H1 (cell line): ENCODE measurements at places on chromosomes 11 and 22.

GRCh38 chr11:13328286-13328685 is 50.7 kb downstream of the BMAL1 start:
- DNase-seq: no peak

GRCh38 chr22:44627521-44628139 is 74.4 kb upstream of the PRR5 start:
- DNase-seq: no peak

DNA sequence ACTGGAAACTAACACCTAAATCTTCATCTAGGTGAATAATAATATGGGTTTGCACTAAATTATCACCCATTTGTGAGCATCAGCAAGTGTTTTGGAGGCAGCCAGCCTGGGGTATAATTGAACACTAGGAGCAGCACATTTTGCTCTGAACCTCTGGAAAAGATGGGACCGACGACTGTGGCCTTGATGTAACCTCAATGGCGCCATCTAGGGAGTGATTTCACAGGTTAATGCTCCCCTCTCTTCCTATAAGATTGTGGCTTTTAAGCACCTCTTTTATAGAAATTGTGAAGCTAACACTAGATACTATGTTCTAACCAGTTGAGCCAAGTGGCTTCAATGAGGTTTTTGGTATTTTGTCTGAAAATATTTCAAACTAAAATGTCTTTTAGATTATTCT is 203.7 kb downstream of the NELL1 start:
- peak; percentile 41 for DNase-seq

DNA sequence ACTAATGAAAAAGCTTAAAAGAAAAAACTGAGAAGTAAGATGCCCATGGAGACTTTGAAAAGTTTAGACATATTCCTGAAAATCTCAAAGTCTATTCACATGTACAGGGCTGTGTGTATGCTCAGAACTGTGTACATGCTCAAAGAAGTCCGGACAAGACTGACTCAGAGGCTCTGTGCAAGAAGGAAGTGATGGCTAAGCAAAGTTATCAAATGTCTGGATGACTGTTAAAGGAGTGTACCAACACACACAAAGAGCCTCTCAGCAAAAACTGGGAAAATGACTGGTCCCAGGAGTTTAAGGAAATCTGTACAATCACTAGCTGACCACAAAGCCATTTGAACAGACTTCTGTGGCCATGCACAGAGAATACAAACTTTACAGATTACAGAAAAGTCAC is 33.1 kb upstream of the ARHGAP32 start:
- no peak for DNase-seq

DNA sequence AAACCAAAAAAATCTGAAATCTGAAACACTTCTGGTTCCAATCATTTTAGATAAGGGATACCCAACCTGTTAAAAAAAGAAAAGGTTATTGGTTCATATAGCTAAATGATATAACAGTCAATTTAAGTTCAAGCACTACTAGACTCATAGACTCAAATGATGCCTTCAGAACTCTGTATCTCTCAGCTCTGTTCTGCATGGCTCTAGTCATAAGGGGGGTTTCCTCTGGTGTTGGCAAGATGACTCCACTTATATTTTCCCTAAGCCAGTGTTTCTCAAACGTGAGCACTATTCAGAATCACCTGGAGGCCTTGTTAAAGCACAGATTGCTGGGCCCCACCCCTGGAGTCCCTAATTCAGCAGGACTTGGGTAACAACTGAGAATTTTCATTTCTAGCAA is 11.5 kb upstream of the RRAS2 start:
- no peak for DNase-seq

DNA sequence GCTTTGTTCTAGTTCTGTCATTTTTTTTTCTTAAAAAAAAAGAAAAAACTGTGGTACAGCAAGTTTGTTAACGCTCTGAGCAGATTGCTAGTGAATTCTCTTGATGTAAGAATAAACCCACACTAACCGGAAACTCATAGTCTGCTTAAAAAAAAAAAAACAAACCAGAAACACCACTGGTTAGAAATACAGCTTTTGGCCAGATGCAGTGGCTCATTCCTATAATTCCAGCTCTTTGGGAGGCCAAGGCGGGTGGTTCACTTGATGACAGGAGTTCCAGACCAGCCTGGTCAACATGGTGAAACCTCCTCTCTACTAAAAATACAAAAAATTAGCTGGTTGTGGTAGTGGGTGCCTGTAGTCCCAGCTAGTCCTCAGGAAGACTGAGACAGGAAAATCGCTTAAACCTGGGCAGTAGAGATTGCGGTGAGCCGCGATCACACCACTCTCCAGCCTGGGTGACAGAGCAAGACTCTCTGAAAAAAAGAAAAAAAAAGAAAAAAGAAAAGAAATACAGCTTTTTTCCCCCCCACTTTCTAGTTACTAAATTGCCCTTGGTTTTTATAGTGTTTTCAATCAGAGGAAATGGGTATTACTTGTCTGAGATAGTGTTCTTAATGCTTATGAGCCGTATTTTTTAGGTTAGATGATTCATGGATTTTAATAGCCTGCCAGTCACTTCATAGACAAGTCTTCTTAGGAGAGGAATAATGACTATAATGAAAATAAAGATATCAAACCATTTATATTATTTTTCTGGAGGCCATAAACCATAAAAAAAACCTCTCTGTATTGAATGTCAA is 222.8 kb downstream of the DDX10 start:
- no peak for DNase-seq
